ENCODE measurements at places on chromosomes 2 and 18.
A peak's percentile ranks its signal among the peaks of the same experiment; 100 is the strongest.

DNA sequence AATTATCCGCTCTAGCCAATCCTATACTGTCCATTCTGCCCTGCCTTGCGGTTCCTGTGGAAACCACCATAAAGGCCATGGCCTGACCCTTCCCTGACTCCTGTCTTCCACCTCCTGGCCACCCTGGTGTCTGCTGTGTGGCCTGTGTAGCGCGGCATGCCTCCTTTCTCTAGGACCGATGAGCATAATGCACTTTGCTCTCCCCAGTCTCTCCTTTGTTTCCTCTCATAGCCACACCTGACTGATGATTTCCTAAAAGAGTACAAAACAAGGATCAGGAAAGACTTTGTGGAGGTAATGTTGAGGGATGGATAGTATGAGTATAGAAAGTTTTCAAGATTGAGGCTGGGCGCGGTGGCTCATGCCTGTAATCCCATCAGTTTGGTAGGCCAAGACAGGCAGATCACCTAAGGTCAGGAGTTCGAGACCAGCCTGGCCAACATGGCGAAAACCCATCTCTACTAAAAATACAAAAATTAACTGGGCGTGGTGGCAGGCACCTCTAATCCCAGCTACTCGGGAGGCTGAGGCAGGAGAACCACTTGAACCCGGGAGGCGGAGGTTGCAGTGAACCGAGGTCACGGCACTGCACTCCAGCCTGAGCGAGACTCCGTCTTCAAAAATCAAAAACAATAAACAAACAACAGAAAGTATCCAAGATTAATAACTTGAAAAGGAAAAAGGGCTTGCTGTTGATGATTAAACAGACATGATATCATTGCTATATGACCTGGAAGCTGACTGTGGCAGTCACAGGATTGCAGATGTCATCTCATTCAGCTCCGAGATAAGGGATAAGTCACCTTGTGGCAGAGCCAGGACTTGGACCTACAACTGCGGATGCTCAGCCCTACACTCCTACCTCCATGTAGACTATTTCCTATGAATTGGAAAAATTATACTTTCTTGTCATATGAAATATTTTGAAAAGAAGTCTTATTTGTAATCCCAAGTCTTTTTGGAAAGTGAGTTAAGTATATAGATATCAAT lies 16.6 kb downstream of the SOWAHC start:
- DNase-seq, result no peak

DNA sequence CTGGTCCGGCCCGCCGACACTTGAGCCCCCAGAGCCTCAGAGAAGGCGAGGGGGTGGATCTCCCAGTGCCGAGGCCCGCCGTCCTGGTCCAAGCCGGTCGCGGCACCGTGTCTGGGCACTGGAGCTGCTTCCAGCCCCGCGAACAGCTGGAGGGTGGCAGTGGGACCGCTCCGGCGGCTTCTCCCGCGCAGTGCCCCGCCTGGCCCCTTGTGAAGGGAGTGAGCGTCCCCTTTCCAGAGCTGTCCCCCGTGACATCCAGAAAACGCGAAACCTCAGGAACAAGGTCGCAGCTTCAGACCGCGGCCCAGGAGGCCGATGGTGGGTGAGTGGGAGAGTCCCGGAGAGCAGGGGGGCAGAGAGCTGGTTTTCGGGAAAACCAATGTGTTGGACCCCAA lies 579 bp upstream of the EMX1 start:
- DNase-seq, result no peak

DNA sequence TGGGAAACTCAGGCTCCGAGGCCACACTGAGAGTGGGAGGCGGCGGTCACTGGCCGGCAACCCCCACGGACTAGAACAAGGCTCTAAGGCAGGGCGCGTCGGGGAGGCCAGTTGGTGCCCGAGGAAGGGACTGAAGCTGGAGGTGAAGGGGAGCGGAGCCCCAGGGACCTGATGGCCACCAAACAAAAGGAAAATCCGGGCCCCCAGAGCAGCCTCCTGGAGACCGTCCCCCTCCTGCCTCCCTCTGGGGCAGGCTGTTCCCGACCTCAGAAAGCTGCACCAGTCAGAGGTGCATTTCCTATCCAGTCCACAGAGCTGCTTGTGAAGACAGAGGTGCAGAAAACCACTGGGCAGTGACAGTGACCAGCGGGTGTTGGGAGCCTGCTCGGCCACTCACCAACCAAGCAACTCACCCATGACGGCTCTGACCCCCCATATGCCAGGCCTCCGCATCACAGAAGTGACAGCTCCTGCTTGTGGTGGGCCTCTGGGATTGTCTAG lies 172.7 kb downstream of the TWIST2 start:
- DNase-seq, result no peak

GRCh38 chr18:67217551-67218166 lies 298.9 kb downstream of the DSEL start:
- peak; percentile 34 for DNase-seq

GRCh38 chr2:195367809-195368208 lies 289.2 kb upstream of the SLC39A10 start:
- DNase-seq, result no peak

DNA sequence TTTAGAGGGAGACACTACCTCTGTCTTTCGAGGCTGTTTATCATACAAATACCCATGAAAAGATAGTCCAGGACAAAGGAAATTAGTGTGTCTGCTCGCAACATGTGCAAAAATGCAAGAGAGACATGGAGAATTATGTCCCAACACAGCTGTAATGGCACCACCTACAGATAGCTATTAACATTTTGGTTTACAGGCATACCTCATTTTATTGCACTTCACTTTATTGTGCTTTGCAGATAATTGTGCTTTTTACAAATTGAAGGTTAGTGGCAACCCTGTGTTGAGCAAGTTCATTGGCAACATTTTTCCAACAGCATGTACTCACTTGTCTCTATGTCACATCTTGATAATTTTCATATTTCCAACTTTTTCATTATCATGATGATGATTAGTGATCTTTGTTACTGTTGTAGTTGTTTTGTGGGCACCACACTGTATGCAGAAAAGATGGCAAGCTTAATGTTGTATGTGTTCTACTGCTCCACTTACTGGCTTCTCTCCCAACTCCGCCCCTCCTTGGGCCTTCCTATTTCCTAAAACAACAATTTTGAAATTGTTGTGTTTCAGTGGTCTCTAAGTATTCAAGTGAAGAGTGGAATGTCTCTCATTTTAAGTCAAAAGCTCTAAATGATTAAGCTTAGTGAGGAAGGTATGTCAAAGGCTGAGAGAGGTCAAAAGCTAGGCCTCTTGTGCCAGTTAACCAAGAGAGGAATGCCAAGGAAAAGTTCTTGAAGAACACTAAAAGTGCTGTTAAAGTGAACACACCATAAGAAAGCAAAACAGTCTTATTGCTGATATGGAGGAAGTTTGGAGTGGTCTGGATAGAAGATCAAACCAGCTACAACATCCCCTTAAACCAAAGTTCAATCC lies 52.0 kb downstream of the ANKRD12 start:
- no peak for DNase-seq

- DNase-seq, result no peak
Observed at GRCh38 chr2:96024336-96025193, 10.2 kb downstream of the GPAT2 start.

GRCh38 chr2:28776471-28776870 lies 24.8 kb downstream of the PPP1CB start:
- no peak for DNase-seq

- DNase-seq, result no peak
Observed at GRCh38 chr2:39712953-39713352, 47.2 kb downstream of the TMEM178A start.

- no peak for DNase-seq
Observed at GRCh38 chr2:118319271-118319684, 231.0 kb downstream of the INSIG2 start.

- DNase-seq, result no peak
Observed at GRCh38 chr2:81283081-81283480, 978.5 kb upstream of the LRRTM1 start.

DNA sequence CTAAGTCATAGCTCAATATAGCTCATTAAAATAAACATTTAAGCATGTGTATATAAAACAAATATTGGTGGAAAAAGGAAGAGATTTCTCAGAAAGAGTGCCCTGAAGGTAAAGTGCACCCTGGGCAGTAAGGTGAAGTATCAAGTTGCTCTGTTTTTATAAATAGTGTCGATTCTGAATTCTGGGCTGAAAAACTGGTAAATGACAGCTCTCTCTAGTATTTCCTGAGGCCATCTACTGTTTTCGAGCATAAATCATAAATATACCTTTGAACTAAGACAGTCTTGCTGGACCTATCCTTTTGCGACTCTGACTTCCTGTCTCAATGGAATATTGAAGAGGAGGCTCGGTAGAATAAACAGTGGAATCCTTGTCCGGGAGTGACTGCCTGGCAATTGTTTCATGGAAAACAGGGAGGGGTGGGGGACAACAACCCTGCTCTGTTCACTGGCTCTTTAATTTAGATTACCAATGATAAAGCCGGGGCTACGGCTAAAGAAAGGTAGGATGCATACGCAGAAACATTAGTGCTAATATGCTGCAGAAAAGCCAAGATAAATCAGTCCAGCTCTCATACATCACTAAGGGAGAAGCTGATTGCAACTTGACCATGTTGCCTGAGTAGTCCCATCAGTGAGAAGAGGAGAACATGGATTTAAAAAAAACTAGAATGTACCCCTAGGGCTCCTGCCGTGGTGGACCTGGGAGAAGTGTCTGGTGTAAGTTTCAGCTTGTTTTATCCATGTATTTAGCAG lies 124.1 kb downstream of the RAPGEF4 start:
- no peak for DNase-seq

- no peak for DNase-seq
Observed at GRCh38 chr2:96950381-96951124, 35.8 kb downstream of the FAM178B start.

GRCh38 chr18:28075501-28075900 lies 101.4 kb downstream of the CDH2 start:
- DNase-seq, result no peak

- DNase-seq, result no peak
Observed at GRCh38 chr2:37357530-37357929, 13.1 kb downstream of the QPCT start.

DNA sequence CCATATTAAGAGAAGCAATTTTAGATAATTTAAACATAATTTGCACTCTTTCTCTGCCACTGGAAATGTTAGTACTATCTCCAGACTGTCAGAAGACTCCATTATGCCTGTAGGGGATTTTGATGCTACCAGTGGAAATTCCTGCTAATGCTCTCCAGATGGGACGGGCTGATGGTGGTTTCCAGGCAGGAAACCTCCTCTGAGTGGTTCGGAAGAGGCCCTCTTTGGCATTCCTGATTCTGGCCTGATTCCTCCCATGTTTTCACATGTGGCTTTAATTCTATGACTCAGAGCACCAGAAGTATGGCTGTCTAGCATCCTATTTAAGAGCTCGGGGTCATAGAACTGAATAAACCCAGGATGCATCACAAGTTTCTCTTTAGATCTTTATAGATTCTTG lies 70.9 kb upstream of the ST6GAL2 start:
- no peak for DNase-seq

DNA sequence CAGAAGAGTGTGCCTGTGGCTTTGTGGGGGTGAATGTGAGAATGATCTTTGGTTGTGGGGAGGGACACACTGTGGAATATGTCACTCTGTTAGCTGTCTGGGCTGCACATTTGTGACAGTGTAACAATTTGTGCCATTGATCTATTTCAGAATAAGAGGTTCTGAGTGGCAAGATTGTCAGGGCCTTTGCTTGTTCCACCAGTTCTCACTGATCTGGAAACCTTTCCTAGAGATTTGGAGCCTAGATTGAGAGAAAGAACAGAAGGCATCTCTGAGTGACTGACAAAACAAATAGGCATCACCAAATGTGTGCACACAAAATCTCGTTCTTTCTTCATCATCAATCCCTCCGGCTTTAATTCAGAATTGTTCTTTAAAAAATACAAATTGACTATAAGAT lies 153.6 kb downstream of the KLHL29 start:
- DNase-seq, result no peak

DNA sequence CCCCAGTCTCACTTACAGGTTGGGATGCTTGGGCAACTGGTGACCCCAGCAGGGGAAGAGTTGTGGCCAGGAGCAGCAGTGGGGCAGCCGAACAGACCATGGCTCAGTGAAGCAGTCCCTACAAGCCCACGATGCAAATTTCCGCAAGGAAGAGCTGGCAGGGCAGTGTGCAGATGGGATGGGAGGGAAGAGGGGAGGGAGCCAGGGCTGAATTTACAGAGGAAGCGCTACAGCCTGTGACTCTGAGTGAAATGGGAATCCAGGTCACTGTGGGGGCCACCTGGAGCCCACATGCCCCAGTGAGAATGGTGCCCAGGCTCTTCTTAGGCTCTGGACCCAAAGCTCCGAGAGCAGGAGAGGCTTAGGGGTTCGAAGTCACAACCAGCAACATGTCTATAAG lies 27.0 kb upstream of the SELENOI start:
- no peak for DNase-seq

- DNase-seq, result no peak
Observed at GRCh38 chr2:20231159-20231558, 6.2 kb upstream of the SDC1 start.

DNA sequence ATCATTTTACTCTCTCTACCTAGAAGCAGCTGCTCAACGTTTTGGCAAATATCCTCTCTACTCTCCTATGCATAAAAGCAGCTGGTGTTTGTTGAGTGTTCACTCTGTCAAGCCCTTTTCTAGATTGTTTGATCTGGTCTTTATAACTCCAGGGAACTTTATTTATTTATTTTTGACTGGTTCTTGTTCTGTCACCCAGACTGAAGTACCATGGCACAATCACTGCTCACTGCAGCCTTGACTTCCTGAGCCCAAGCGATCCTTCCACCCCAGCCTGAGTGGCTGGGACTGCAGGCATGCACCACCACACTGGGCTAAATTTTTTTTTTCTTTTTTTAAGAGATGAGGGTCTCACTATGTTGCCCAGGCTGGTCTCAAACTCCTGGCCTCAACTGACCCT lies 12.7 kb downstream of the CATIP start:
- DNase-seq, result no peak

GRCh38 chr2:229417916-229418315 lies 146.8 kb upstream of the PID1 start:
- no peak for DNase-seq

DNA sequence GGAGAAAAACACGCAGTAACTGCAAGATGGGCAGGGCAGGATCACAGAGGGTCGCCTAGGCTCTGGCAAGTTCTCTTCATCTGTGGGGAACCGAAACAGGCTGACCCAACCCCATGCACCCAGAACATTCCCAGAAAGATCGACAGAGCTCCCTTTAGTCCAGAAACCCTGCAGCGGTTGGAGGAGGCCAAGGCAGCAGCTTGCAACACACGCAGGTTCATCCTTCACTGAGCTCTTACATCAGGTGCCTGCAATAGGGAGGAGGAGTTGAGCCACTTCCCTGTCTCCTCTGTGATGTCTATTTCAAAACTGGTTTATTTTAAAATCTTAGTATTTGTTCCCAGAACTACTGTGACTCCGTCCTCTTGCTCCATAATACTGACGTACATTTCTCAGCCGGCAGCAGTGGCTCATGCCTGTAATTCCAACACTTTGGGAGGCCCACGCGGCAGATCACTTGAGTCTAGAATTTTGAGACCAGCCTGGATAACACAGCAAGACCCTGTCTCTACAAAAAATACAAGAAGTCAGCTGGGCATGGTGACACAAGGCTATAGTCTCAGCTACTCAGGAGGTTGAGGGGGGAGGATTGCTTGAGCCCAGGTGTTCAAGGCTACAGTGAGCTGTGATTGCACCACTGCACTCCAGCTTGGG lies 11.5 kb upstream of the SLC11A1 start:
- DNase-seq, result no peak

- no peak for DNase-seq
Observed at GRCh38 chr2:15076668-15077067, 444.2 kb downstream of the LRATD1 start.

GRCh38 chr2:71306762-71307161 lies 24.8 kb upstream of the ZNF638 start:
- DNase-seq, result no peak
